PC-9 (cell line): ENCODE measurements at places on chromosomes 11 and 22. TPM values are rescaled to one million over a fixed set of nuclear protein-coding genes. Genes with fewer than 3 reads are reported as not detected.
A peak's percentile ranks its signal among the peaks of the same experiment; 100 is the strongest.

LRP4 gene
- 9.6 and 15.7 TPM in 2 replicates for total RNA-seq

ZNF214 gene
- 0.55 and 1.4 TPM in 2 replicates for total RNA-seq

TMEM191C gene
- total RNA-seq: 4.0 TPM in 2 replicates

RAB38 gene
- 12.7 and 14.2 TPM in 2 replicates for total RNA-seq

OR10AG1 gene
- not detected in 2 replicates for total RNA-seq

SPTBN2 gene
- 51.0 and 66.8 TPM in 2 replicates for total RNA-seq

- H3K27me3 ChIP-seq: no peaks in the 10 kb centered on the region
- H3K36me3 ChIP-seq: no peaks in the 10 kb centered on the region
- no peak overlapping the region for H3K27ac ChIP-seq
- no peaks in the 10 kb centered on the region for H3K4me1 ChIP-seq
- peak; percentile 34 for DNase-seq
These were observed 53.4 kb downstream of the P4HA3 start for GRCh38 chr11:74257959-74258553.

GRCh38 chr22:44100411-44100810 lies 76.3 kb downstream of the PARVB start:
- H3K27me3 ChIP-seq: no peaks in the 10 kb centered on the region
- no peaks in the 10 kb centered on the region for H3K36me3 ChIP-seq

- H3K4me1 ChIP-seq: no peaks in the 10 kb centered on the region
- no peak for DNase-seq
- no peak overlapping the region for H3K27ac ChIP-seq
- H3K36me3 ChIP-seq: no peaks in the 10 kb centered on the region
- 0 out of 2 replicates have a peak, but pooled peaks cover 4% of the 10 kb centered on the region for H3K27me3 ChIP-seq
- H3K4me3 ChIP-seq: no peak overlapping the region
These were observed 8.1 kb downstream of the TSSC4 start for GRCh38 chr11:2408671-2409070.

- H3K4me3 ChIP-seq: no peak overlapping the region
- H3K36me3 ChIP-seq: no peaks in the 10 kb centered on the region
- H3K27me3 ChIP-seq: no peaks in the 10 kb centered on the region
These were observed 257.6 kb downstream of the LUZP2 start for GRCh38 chr11:24754406-24754805.

DNA sequence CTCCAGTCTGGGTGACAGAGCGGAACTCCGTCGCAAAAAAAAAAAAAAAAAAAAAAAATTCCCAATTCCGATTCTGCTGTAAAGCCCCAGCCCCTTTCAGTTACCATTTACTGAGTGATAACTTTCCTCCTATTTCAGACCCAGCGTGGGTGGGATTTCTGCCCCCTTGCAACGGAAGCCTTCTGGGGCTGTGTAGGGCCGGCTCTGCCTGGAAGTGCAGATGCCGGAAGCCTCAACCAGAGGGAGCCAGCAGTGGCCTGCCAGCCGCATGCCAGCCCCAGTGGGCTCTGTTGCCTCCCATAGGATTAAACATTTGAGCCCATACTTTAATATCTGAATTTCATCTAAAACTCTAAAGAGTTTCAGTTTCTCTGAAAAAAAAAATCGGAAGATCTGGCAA lies 60.0 kb upstream of the NUP50 start:
- H3K27ac ChIP-seq: no peak overlapping the region
- peaks cover 12% of the 10 kb centered on the region; the same call in 1 of the 2 replicates for H3K4me1 ChIP-seq
- no peak for DNase-seq
- H3K27me3 ChIP-seq: peaks cover 47% of the 10 kb centered on the region
- H3K36me3 ChIP-seq: no peaks in the 10 kb centered on the region

- H3K4me1 ChIP-seq: no peaks in the 10 kb centered on the region
- no peak overlapping the region for H3K27ac ChIP-seq
- no peak overlapping the region for H3K4me3 ChIP-seq
- H3K27me3 ChIP-seq: no peaks in the 10 kb centered on the region
These were observed 109.7 kb downstream of the PGR start for GRCh38 chr11:101019870-101020269.

GRCh38 chr11:131441051-131441810 lies 70.8 kb downstream of the NTM start:
- no peak overlapping the region for H3K27ac ChIP-seq
- no peaks in the 10 kb centered on the region for H3K4me1 ChIP-seq
- DNase-seq: no peak
- no peaks in the 10 kb centered on the region for H3K27me3 ChIP-seq
- no peak overlapping the region for H3K4me3 ChIP-seq

DNA sequence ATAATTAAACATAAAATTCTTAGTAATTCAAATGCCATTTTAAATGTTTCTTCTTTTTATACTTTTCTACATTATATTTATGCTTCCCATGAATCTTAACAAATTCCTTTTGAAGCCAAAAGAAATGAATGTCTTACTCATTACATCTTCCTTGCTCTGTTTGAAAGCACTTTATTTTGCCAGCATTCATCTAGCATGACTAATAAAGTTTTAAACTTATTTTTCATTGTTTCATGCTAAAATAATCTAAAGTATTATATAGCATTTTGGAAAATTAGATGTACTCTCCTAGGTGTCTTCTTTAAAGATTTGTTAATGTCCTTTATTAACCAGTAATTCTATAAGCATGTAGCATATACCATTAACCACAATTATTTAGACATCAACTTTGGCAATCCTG lies 9.7 kb upstream of the PIWIL4 start:
- H3K27ac ChIP-seq: no peak overlapping the region
- H3K4me3 ChIP-seq: no peak overlapping the region
- H3K4me1 ChIP-seq: no peaks in the 10 kb centered on the region
